Posterior vena cava (tissue), 2 donors: ENCODE measurements at places on chromosomes 5 and 9.
A peak's percentile ranks its signal among the peaks of the same experiment; 100 is the strongest.

- no peak for DNase-seq
Observed at GRCh38 chr9:98271479-98271878, 16.0 kb upstream of the TBC1D2 start.

GRCh38 chr5:44364097-44364496 is 25.1 kb downstream of the FGF10 start:
- no peak for DNase-seq

DNA sequence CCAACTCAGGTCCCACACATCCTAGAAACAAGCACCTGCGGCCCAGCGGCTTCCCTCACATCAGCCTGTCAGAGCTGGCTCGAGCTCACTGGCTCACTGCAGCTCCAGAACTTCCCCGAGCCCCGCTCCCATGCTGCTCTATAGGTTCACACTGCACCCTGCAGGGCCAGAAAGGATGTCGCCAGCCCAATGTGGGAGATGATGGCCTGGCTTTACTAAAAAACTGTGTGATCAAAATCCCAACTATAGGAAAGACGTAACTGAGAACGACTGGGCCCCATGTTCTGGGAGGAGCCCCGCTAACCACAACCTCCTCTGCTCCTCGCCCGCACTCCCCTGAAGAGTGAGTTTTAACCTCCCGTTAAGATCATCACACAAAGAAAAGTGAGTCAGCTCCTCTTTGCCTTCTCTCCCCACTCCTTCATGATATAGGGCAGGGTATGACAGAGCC is 4.6 kb downstream of the SURF4 start:
- DNase-seq = no peak

DNA sequence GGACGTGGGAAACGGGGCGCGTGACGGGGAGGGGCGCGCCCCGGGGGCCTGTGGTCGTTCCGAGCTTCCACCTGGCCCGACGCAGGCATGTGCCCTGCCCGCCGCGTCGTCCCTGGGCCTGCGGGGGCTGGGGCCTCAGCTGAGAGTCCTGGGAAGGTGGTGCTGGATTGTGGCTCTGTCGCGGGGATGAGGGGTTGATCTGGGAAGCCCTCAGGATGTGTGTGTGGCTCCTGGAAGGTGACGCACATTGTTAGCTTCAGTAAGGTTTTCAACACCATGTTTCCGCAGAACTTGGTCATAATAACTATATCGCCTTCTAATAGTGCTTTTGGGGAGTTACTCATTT is 589.1 kb downstream of the MTRR start:
- DNase-seq = no peak

DNA sequence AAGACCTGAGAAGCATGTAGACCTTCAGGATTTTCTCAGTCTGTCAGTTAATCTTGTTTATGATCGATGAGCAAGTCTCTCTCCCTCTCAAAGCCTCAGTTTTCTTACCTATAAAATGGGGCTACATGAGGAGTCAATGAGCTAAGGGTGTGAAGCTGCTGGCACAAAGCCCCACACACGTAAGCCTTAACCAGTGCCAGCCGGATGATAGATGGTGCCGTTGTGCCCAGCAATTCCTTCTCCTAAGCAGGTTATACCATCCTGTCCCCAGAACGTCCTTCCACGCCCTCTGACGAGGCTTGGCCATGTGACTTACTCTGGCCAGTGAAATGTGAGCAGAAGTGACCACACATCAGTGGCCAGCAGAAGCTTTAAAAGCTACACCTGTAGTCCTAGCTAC is 179.0 kb downstream of the C9orf50 start:
- DNase-seq = no peak

- DNase-seq = no peak
Observed at GRCh38 chr5:72558383-72558782, 51.2 kb upstream of the ZNF366 start.

DNA sequence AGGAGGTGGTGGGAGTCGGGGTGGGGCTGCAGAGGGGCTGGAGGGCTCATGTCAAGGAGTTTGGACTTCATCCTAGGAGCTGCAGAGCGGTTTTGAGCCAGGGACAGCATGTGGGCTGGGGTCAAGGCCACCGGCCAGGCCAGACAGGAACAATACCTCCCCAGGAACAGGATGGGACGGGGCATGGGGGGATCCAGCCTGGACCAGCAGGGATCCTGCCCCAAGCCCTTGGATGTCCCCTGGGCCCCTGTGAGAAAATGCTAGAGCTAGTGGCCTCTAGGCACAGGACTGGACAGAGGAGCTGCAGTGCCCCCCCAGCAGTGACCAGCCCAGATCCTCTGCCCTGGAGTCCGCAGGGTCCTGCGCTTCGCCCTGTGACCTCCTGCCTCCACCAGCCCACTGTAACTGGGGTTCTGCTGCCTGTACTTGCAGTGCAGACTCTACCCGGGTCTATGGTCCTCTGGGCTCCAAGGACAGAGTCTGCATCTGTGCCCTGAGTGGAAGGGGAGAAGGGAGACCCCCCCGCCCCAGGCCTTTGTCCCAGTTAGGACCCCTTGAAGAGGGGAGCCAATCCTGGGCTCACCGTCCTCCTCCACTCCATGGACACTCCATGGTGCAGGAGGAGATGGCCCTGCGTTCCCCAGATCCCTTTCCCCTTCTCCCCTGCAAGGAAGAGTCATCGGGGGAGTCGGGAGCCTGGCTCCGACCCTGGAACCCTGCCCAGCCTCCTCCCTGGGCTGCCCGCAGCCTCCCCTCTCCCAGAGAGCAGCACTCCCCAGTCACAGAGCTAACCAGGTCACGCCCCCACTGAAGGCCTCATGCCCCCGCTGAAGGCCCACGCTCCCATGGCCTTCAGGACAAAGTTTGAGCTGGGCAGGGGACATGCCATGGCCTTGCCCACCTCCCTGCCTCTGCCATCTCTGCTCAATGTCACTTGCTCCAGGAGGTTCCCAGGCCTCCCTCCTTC is 3.0 kb upstream of the MXD3 start:
- peak; percentile 72 for DNase-seq
